ENCODE measurements at places on chromosomes 12 and 14. TPM values are rescaled to one million over a fixed set of nuclear protein-coding genes. Genes with fewer than 3 reads are reported as not detected.

Gene ENO2
- 38.3 TPM for total RNA-seq

Gene SERPINA3
- total RNA-seq: 6.6 TPM

Gene ABCD2
- not detected for total RNA-seq

Gene SERPINA10
- not detected for total RNA-seq

Gene HRK
- total RNA-seq: 0.43 TPM

Gene CCDC184
- total RNA-seq: 3.4 TPM

Gene KCTD10
- 43.8 TPM for total RNA-seq

Gene KLHL33
- total RNA-seq: not detected

Gene SIX4
- 3.3 TPM for total RNA-seq

Gene PLCZ1
- not detected for total RNA-seq

Gene VRTN
- not detected for total RNA-seq

Gene PRB4
- total RNA-seq: not detected

Gene TCTN2
- total RNA-seq: 12.9 TPM

Gene AKAP6
- total RNA-seq: 0.70 TPM

Gene MAP3K9
- 4.7 TPM for total RNA-seq

Gene KIF21A
- total RNA-seq: 20.1 TPM

Gene AKAP3
- total RNA-seq: 0.03 TPM

Gene BORCS5
- 10.8 TPM for total RNA-seq

Gene FAM222A
- 3.8 TPM for total RNA-seq

Gene ERC1
- 14.5 TPM for total RNA-seq

Gene TAC3
- not detected for total RNA-seq

Gene LMNTD1
- total RNA-seq: not detected

Gene SAMD15
- total RNA-seq: 2.2 TPM

Gene PRH2
- not detected for total RNA-seq

Gene C12orf54
- total RNA-seq: not detected

Data from A549 treated with RU486 at 1 μM for 4 hours (cell line).